Thymus (tissue), 14 donors: ENCODE measurements at places on chromosomes 2 and 18. TPM values are rescaled to one million over a fixed set of nuclear protein-coding genes. Genes with fewer than 3 reads are reported as not detected.

The KRTCAP3 gene
- polyA plus RNA-seq = 13.9 TPM

GRCh38 chr18:36078751-36079529, 11.6 kb upstream of the RPRD1A start:
- no peak for DNase-seq

The TLX2 gene
- 0.11 TPM for polyA plus RNA-seq

The CCDC85A gene
- 0.21 TPM for polyA plus RNA-seq

DNA sequence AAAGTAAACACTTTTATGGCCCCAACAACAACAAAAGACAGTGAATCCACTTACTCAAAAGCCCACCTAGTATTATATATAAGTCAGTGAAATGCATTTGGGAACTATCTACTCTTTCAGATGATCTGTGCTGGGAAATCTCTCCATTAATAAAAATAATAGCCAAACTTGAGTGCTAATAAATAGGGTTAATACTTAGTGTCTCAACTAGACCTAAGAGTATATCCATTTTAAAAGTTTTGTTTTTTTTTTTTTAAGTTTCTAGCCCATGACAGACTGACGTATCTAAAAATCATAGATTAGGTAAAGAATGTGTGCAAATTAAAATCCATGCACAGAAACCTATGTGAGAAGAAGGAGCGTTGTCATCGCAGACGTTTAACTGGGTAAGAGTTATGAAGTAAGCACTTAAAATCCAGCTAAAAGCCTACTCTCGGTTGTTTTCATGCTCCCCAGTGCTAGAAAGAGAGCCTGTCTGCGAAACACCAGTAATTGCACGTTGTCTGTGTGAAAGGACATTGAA, 83.4 kb upstream of the PELI1 start:
- no peak for DNase-seq

DNA sequence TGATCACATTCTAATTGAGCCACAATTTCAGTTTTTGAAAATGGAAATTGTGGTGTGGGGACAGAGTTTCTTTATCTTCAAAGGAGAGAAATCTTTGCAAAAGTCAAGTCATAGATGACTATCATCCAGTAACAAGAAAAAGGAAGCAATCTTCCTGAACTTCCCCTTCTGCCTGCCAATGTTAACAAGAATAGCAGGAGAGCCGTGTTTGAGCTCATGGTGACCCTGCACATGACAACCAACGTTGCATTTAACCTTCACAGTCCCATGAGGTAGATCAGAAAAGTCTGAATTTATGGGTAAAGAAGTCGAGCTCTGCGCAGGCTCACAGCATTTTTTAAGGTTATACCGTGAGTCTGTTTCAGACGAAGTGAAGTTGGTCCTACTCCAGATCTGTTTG, 454.9 kb downstream of the LPIN1 start:
- DNase-seq = no peak

GRCh38 chr2:236584521-236585384, 15.1 kb downstream of the ACKR3 start:
- no peak for DNase-seq

The ABCB11 gene
- 0.09 TPM for polyA plus RNA-seq

DNA sequence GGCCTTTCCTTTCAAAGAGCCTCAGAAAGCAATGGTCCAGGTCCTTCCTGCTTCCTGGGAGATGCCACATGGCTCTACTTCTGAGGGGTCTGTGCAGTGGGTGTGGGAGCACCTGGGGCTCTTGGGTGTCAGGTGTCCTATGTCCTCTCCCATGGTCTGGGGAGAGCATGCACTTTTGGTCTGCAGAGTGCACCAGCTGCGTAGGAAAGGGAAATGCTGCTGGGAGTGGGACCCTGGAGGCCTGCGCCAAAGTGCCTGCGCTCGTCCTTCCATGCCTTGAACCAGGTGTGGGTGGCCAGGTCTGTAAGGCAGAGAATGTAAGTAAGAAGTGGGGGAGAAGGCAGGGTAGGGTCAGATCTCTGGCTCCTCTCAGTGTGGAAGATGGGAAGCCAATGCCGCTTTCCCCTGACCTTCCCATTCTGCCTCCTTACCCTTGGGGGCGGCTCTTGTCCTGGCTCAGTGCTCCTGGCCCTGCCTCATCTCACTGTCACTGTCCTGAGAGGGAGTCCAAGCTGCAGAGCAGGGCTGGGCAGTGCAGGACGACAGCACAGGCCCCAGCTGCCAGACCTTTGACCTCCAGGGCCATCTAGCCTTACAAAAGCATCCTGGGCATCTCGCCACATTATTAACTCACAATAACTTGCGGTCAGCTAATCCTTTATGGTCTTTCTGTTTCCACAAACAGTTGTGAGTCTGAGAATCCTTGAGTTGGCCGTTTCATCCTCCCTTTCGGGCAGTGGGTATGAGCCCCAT, 6.6 kb upstream of the PROM2 start:
- no peak for DNase-seq
